GM23338 (cell line): ENCODE measurements at places on chromosomes 4 and X.

GRCh38 chr4:2064276-2064991 is 5.3 kb downstream of the NAT8L start:
- no peak for DNase-seq

DNA sequence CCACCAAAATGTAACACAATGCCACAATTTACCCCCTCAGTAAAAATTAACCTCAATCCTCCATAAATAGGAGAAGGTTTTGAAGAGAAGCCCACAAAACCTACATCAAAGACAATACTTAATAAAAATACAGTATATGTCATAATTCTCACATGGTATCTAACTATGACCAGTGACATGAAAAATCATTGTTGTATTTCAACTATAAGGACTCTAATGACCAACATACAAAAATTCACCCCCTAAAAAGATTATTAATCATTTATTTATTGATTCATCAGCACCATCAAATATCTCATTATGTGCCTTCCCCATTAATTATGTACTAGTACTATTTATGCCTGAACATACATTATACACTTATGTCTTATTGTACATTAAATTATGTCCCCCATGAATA is 77.1 kb upstream of the ZMAT1 start:
- DNase-seq, result no peak

GRCh38 chr4:81990211-81990610 is 383.6 kb downstream of the HNRNPD start:
- DNase-seq, result no peak

- DNase-seq, result no peak
These were observed 50.0 kb downstream of the C4orf46 start for GRCh38 chr4:158621729-158622128.

DNA sequence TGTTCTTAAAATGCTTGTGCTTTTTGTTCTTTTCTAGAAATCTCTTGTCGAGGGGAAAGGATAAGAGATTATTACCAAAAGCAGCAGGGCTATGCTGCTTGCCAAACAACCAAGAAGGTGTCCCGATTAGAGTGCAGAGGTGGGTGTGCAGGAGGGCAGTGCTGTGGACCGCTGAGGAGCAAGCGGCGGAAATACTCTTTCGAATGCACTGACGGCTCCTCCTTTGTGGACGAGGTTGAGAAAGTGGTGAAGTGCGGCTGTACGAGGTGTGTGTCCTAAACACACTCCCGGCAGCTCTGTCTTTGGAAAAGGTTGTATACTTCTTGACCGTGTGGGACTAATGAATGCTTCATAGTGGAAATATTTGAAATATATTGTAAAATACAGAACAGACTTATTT is 81.5 kb upstream of the PACRGL start:
- peak; percentile 47 for DNase-seq

DNA sequence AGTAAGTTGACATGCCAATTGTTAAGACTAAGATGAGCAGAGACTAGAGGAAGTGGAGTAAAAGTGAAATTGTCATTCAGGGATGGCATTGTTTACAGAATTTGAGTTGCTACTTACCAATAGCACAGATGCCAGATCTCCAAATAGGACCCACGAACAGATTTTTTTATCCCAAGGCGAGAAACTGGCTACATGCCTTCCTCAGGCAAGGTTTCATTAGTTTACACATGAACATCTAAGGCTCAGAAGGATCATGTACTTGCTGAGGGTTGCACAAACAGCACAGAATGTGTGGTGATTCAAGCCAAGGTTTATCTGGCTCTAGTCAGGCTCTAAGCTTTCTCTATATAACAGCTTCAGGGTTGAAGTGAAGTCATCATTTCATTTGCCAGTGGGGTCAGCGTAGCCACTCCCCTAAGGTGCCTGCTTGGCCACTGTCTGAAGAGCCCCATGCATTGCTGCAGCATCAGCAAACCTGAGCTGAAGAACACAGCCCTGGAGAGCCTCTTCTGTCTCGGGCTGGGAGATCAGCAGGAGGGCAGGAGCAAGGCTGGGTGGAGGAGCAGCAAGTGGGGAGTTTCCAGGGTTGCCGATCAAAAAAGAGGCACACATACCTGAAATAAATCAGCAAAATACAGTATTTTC is 193.0 kb upstream of the LCORL start:
- peak; percentile 49 for DNase-seq

DNA sequence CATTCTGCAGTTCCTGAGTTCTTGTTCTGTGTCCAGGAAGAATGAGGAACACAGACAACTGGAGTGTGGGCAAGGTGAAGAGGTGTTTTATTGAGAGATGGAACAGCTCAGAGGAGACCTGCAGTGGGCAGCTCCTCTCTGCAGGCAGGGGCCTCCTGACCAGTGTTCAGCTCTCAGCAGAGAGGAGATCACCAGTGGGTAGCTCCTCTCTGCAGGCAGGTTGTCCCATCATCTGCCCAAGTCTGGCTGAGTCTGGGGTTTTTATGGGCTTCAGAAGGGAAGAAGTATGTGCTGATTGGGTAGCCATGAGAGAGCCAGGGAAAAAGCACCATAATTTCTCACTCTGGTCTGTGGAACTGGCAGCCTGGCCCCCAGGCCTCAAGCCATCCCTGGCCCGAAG is 56.0 kb upstream of the RASGEF1B start:
- no peak for DNase-seq

DNA sequence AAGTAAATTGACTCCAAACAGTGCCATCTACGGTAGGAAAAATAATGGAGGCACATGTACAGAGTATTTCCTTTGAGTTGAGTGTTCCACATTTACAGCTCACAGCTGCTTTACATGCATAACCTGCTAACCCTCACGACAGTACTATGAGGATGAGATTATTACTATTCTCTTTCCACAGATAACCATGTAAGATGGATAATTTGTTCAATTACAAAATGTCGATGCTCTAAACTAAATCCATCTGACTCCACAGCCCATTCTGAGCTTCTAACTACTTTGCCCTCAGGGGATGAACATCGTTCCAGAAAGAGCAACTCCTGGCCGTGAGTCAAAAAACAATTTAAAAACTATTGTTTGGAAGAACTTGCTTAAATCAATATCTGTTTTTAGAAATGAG is 330.4 kb upstream of the NWD2 start:
- no peak for DNase-seq

DNA sequence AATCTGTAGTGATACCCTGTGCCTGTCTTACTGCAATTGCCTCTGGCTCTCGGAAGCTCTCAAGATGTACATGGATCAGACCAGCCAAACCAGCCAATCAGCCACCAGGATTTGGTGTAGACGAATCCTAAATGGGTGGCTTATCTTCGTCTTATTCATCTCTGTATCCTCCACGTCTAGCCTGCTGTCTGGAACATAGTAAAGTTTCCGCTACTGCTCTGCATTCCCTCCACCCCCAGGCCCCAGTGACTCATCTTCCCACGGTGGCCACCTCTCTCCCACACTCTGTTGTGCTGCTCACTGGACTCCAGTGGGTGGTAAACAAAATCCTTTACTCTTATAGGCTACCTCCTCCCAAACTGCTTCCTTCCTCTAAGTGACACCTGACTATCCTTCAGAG is 37.8 kb downstream of the SEPTIN6 start:
- DNase-seq, result no peak

- no peak for DNase-seq
These were observed 95.2 kb upstream of the RPS6KA3 start for GRCh38 chrX:20361890-20362262.

- DNase-seq, result peak; percentile 51
These were observed 37.6 kb upstream of the HPGD start for GRCh38 chr4:174559894-174560293.

GRCh38 chrX:77548751-77549150 is 101.6 kb downstream of the FGF16 start:
- no peak for DNase-seq

DNA sequence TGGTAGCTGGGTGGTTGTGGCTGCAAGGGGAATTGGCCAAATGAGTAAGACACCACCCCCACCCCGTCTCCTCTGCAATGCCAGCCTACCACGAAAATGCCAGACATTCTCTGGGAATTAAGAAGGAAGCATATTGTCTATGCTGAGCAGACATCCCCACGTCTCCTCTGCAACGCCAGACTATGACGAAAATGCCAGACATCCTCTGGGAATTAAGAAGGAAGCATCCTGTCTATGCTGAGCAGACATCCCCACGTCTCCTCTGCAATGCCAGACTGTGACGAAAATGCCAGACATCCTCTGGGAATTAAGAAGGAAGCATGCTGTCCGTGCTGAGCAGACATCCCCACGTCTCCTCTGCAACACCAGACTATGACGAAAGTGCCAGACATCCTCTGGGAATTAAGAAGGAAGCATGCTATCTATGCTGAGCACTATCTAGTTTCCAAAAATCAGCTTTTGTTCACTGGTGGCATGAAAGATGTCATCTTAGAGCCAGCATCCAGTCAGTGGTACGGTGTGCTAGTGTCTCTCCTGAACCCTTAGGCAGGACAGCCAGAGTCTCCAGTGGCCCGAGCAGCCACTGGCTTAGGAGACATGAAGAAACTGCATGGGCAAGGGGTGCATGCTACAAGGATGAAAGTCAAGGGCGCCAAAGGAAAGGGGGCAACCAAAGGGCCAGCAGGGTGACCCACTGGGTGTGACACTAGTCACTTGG is 339.8 kb upstream of the FRG1 start:
- DNase-seq, result no peak

DNA sequence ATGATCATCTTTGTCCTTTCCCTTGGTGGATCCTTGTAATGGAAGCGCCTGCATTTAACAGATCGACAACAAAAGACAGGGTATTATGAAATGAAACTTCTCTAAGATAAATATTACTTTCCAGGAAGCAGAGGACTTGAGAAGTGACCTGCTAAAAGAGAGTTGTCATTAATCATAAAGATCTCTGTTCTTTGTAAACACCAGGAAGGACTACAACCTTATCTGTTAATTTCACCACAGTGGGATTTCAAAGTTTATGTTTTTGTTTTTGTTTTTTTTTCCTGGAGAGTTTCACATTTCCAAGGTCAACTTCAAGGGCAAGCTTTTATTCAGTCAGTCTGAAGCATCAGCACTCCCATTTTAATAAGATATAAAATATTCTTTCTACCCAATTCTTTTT is 170.9 kb downstream of the RCHY1 start:
- no peak for DNase-seq

GRCh38 chr4:139330283-139330682 is 28.0 kb upstream of the NDUFC1 start:
- DNase-seq, result no peak

GRCh38 chr4:173494013-173494970 is 35.7 kb downstream of the HAND2 start:
- peak; percentile 96 for DNase-seq

GRCh38 chr4:152943672-152944071 is 7.5 kb downstream of the FHDC1 start:
- no peak for DNase-seq

DNA sequence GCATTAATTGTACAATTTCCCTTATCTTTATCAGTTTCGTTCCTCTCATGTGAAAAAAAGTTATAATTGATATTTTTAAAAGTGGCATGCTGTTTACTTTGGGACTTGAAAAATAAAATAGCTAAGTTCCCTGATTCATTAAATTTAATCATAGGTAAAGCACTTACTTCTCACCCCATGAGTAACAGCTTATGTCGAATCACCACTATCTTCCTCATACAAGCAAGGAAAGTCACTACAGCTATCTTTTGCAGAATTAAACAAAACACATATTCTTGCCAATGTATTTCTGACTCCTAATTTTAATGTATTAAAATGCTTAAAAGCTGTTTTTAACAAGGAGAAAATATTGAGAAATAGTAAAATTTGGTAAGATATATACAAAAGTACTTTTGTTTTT is 832.4 kb upstream of the PCDH10 start:
- DNase-seq, result no peak

- DNase-seq, result peak; percentile 80
These were observed 53.7 kb downstream of the TRIM2 start for GRCh38 chr4:153257991-153258390.

DNA sequence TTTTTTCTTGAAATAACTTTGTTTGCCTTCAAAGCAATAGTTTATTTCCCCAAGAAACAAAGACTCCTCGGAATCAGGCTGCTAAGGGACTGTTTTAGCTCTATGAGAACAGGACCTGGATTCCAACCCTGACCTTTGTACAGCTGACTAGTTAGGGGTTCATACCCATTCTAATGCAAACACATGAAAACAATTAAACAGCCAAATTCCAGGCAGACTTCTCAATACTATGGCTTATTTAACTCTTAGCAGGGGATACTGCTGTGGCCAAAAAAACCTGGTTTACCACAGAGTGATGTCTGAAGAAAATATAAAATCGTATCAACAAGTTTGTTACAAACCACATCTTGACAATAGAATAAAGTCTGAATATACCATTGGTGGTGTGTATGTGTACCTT is 129.6 kb upstream of the INTU start:
- DNase-seq, result peak; percentile 63

GRCh38 chr4:6969826-6970800 is 60.5 kb downstream of the TBC1D14 start:
- no peak for DNase-seq

- no peak for DNase-seq
These were observed 94.2 kb downstream of the KDR start for GRCh38 chr4:55031158-55031557.

DNA sequence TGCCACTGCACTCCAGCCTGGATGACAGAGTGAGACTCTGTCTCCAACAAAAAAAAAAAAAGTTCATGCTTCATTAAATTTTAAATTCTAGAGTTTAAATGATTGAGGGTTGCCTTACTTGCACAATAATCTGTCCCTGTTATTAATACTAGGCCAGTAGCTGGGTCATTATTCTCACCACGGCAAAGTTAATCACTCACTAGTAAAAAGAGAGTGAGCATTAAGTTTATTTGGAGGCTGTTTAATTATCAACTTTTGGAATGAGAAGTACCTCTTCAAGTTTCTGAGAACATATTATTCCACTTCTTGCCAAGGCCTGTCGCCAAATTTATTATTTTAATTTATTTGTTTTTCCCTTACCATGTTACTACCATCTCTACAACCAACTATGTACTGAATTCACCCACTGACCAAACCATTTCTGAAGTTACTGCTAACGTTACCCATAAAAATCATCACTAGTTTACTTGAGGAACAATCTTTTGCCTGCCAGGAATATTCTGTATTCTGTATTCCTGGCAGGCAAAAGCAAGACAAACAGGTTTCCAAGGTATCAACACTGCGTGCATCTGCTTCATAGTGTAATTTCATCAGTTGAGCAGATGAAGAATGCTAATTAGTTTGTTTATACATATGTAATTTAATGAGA is 26.5 kb downstream of the GUCY1A1 start:
- no peak for DNase-seq

GRCh38 chr4:46986922-46987638 is 6.3 kb downstream of the GABRA4 start:
- DNase-seq, result no peak
